ENCODE measurements at places on chromosomes 16 and 17.

DNA sequence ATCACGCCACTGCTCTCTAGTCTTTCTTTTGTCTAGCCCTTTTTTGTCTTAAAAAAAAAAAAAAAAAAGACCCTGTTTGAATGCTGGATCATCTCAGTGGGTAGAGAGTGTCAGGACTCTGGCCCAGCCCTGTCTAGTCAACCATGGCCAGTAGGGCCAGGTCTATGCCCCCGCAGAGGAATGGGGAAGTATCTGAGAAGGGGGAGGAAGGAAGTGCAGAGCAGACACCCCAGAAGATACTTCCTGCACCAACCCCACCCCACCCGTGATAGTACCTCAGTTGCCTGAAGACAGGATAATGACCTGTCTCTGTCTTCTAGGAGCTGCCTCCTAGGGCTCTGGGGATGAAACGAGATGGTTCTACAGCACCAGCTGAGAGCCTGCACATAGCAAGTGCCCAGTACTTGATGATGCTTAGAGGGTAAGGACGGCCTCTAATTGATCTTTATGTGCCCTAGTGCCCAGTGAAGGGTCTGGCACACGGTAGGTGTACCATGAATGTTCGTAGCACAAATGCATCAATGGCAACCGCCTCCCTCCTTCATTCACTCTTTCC, 55.4 kb downstream of the ABAT start:
- no peak for DNase-seq

DNA sequence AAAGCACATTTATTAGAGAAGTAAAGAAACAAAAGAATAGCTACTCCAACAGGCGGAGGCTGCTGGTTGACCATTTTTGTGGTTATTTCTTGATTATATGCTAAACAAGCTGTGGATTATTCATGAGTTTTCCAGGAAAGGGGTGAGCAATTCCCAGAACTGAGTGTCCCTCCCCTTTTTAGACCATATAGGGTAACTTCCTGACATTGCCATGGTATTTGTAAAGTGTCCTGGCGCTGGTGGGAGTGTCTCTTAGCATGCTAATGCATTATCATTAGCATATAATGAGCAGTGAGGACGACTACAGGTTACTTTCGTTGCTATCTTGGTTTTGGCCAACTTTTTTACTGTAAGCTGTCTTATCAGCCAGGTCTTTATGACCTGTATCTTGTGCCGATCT, 12.2 kb upstream of the HS3ST4 start:
- no peak for DNase-seq

- no peak for DNase-seq
These were observed 45.0 kb upstream of the SMURF2 start for GRCh38 chr17:64707050-64707591.

DNA sequence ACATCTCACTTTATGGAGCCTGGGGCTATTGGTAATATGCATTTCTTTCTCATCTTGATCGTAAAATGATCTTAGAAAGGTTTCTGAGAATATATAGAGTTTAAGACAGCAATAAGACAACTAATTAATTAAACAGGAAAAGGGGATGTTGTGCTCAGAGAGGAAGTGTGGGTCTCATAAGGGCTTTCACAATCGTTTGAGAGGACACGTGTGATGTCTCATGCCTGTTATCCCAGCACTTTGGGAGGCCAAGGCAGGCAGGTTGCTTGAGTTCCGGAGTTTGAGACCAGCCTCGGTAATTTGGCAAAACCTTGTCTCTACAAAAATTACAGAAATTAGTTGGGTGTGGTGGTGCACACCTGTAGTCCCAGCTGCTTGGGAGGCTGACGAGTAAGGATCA, 295.6 kb downstream of the WWOX start:
- no peak for DNase-seq

DNA sequence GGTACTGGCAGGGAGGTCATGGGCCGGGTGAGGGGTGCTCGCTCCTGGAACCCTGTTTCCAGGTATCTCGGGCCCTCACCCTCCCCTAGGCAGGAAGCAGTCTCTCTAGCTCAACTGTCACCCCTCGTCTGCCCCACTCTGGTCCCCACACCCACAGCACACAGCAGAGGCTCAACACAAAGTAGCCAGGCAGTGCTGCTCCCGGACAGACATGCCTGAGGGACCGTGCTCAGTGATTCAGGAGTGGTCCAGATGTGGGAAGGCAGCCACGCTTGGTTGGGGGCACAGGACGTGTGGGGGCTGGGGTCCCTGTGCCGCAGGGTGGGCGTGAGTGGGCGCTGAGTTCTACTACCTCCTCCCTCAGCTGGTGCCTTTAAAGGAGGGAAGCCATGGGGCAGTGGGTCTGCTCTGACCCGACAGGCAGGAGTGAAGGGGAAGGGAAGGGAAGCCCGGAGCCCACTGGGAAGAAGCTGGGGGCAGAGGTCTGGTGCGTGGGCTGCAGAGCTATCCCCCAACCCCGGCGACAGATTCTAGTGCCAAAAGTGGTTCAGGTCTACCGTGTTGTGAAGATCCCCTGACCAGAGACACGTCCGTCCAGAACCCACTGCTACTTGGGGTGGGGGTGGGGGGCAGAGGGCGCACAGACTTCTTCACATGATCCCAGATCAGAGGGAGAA, 11.8 kb downstream of the SLC16A3 start:
- no peak for DNase-seq

- DNase-seq: no peak
These were observed 42.5 kb downstream of the MYH3 start for GRCh38 chr17:10614536-10615155.

GRCh38 chr17:58488428-58488890, 251 bp upstream of the HSF5 start:
- no peak for DNase-seq

- peak; percentile 80 for DNase-seq
These were observed at the start of gene MLLT6 for GRCh38 chr17:38704606-38705522. Gene MLLT6 (plus strand): TSS chr17:38705273. CDS start chr17:38705633, 360 bp downstream.

GRCh38 chr17:14794961-14795360, 470.2 kb downstream of the PMP22 start:
- no peak for DNase-seq

GRCh38 chr17:45956090-45956489, 43.0 kb upstream of the STH start:
- no peak for DNase-seq

- DNase-seq: no peak
These were observed 5.0 kb upstream of the CCDC57 start for GRCh38 chr17:82217530-82218204.

DNA sequence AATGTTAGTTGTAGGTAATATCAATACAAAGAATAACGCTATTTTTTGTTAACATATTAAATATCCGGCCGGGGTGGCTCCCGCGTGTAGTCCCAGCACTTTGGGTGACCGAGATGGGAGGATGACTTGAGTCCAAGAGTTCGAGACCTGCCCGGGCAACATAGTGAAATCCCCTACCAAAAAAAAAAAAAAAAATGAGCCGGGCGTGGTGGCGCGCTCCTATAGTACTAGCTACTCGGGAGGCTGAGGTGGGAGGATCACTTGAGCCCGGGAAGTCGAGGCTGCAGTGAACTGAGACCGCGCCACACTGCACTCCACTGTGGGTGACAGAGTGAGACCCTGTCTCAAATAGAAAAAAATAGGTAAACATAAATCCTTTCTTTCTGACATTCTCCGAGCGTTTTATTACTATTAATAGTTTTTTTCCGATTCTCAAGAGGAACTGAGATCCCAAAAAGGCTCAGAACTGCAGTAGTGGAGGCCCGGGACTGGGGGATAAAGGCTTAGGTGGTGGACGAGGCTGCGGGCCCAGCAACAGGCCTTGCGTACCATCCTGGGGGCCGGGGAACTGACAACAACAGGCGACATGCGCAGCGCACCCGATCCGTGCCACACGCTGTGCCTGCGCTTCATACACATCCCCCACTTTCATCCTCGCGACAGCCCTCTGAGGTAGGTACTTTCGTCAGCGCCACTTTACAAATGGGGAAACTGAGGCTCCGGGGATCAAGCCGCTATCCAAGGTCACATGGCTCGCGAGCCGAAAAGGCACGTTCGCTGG, 919 bp downstream of the N4BP1 start:
- DNase-seq: peak; percentile 44

- DNase-seq: no peak
These were observed 463.2 kb downstream of the TMEM114 start for GRCh38 chr16:8127070-8127469.

GRCh38 chr16:70767377-70768202, 33.4 kb downstream of the VAC14 start:
- DNase-seq: no peak

GRCh38 chr16:86490859-86491639, 19.3 kb upstream of the FOXF1 start:
- DNase-seq: no peak

DNA sequence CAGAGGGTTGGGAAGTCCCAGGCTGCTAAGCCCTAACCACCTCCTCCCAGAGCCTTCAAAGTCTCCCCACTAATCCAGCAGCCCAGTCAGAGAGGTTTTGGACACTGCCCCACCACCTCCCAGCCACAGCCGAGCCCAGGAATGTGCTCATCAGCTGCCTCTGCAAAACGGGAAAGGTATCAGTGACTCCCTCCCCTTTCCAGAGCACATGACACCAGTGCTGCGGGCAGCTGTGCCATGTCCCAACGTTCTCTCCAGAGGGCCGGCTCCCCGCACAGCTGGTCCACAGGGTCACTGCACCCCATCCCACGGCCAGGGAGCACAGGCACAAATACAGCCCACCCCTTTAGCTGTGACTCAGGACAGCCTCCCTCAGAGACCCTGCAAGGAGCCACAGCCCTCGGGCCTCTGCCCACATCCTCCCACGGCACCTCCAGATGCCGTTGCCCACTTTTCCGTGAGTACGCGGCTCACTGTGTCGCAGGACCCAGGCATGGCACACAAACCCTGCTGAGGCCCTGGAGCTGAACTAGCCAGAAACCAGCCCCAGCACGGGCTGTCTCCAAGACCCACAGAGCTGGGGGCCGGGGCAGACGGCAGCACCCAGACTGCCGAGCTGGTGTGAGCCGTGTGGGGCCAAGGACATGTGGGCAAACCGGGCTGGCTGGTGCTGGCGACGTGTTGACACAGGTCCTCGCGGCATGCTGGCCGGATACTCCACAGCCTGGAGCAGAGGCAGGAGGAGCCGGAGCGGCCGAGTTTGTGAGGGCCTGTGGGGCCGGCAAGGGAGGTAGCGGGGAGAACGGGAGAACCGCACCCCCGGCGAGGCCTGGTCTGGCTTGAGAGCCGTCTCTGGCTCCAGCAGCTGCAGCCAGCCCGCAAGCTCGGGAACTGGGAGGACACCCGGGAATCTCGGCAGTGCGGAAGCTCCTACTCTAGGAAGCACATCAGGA, 6.3 kb upstream of the PPP1R27 start:
- DNase-seq: no peak

- no peak for DNase-seq
These were observed 5.3 kb downstream of the PRR15L start for GRCh38 chr17:47952171-47953021.

- DNase-seq: no peak
These were observed 29.0 kb downstream of the KATNB1 start for GRCh38 chr16:57764341-57765159.

GRCh38 chr16:50868577-50868976, 126.7 kb downstream of the CYLD start:
- DNase-seq: no peak

- DNase-seq: no peak
These were observed 46.4 kb downstream of the SLFN5 start for GRCh38 chr17:35289222-35289621.

- DNase-seq: no peak
These were observed 619.3 kb downstream of the TP53TG3F start for GRCh38 chr16:34078691-34079090.

- no peak for DNase-seq
These were observed 398.9 kb downstream of the SHISA9 start for GRCh38 chr16:13300066-13300840.

DNA sequence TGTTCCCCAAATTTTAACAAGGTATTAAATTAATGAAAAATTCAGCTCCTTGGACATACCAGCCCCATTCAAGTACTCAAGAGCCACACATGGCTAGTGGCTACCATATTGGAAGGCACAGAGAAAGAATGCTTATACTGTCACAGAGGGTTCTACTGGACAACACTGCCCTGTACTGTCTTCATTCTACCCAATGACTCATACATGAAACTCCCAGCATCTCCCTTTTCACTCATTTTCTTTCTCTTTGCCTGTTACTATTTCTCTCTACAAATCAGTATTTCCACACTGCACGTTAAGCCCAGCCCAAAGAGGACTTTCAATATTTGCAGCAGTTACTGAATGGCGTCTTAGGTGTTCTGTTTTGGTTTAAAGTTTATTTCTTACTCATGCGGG, 72.1 kb upstream of the RCVRN start:
- no peak for DNase-seq

DNA sequence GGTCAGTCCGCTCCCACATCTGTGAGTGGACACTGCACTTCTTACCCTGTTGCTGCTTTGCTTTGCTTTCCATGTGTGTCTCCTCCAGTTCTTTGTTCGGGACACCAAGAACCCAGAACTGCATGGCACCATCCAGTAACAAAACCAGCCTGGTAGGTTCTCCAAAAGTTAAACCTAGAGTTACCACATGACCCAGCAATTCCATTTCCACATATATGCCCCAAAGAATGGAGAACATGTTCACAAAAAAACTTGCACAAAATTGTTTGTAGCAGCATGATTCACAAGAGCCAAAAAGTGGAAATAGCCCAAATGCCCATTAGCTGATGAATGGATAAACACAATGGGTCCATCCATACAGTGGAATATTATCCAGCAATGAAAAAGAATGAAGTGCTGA, 10.3 kb upstream of the CCL22 start:
- no peak for DNase-seq

Measured in activated naive CD4-positive, alpha-beta T cell treated with anti-CD3 and anti-CD28 coated beads, Interleukin-2, amount 50 U/mL, for 16 hours (primary cell).